Endodermal cell (in vitro differentiated cells): ENCODE measurements at places on chromosomes 6 and 20.

DNA sequence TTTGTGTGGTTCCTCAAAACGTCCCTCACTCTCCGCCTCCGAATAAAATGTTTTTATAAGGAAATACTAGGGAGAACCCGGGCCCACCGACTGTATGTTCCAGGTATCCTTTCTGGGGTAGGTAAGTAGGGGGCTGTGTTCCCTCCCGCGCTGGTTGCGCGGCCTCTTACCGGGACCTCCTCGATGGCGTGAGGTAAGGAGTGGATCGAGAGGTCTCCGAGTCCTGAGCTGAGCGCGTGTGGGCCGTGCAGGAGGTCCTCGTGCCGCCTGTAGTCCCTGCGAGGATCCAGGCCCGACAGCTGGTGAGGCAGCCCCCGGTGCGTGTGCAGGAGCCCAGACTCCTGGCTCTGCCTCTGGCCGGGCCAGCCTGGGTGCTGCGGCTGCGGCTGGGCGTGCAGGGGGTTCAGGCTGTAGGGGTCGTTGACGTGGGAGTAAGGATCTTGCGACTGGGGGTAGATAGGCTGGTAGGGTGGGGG lies 5.1 kb downstream of the TFAP2A start:
- no peak overlapping the region for H3K27ac ChIP-seq
- H3K4me3 ChIP-seq: no peak overlapping the region

DNA sequence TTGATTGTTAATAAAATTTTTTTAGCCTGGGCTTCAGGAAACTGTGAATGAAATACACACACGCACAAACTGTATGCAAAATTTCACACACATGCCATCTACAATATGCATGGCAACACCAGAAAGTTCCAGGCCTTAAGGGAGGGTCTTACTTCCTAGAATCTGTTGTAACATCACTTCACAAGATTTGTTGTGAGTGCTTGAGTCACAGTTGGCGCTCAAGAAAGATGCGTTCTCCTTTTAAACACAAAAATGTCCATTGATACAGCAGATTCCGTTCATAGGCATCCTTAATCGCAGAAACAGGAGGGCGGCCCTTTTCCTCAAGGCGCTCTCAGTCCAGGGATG lies 485 bp upstream of the RTF2 start:
- peaks cover 7% of the 10 kb centered on the region for H3K36me3 ChIP-seq
- peak overlapping the region; percentile 80 for H3K27ac ChIP-seq
- peaks cover 29% of the 10 kb centered on the region for H3K27me3 ChIP-seq
- no peaks in the 10 kb centered on the region for H3K4me1 ChIP-seq
- H3K4me3 ChIP-seq: peak overlapping the region; percentile 94
- no peak for DNase-seq

- H3K4me3 ChIP-seq: no peak overlapping the region
- no peaks in the 10 kb centered on the region for H3K4me1 ChIP-seq
- H3K27ac ChIP-seq: no peak overlapping the region
- no peaks in the 10 kb centered on the region for H3K36me3 ChIP-seq
These were observed 975.1 kb downstream of the TFAP2A start for GRCh38 chr6:9439621-9440330.

GRCh38 chr6:48826901-48827701 lies 636.0 kb downstream of the MMUT start:
- no peak overlapping the region for H3K27ac ChIP-seq
- H3K27me3 ChIP-seq: no peaks in the 10 kb centered on the region
- no peak overlapping the region for H3K4me3 ChIP-seq
- H3K4me1 ChIP-seq: no peaks in the 10 kb centered on the region
- no peak for DNase-seq

DNA sequence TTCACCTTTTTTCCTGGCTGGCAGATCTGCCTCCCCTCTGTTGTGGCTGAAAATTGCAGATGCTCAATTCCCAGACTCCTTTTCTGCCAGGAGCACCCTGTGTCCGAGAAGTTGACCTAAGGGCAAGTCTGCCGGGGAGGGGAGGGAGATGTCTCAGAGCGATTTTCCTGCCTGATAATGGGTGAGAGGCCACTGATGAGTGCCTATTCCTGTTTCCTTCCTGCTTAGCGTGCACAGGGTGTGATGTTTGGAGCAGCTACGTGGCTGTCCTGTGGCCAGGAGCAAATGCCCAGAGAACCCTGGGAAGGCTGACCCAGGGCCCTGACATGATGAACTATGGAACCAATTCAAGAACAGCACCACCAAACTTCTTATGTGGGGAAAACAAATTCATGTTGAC lies 22.5 kb downstream of the SOX4 start:
- H3K36me3 ChIP-seq: no peaks in the 10 kb centered on the region
- no peak overlapping the region for H3K4me3 ChIP-seq
- no peaks in the 10 kb centered on the region for H3K27me3 ChIP-seq

DNA sequence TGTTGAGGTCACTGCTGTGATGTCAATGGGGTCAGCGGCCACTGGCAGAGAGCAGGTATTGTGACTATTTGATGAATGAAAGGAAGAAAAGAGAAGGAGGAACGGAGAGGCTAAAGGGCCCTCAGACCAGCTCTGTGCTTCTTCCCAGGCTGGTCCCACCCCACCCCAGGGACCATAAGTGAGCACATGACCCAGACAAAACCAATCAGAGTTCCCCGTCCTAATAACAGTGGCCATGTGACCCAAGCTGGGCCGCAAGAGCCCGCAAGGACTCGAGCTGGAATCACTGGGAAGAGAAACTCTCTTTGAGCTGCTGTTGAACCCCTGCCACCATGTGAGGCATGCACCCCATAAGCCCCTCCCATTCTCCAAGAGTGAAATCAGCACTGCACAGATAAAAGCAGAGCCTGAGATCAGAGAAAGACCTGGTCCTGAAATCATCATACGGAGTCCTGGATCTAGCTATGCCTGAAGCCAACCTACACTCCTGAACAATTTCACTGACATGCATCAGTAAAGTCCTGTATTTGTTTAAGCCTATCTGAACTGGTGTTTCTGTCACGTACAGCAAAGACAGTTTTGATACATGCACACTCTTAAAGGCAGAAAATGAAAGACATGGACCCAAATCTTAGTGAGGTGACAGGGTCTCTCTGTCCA lies 90.2 kb downstream of the PREX1 start:
- H3K36me3 ChIP-seq: peaks cover 77% of the 10 kb centered on the region
- no peaks in the 10 kb centered on the region for H3K27me3 ChIP-seq
- no peak for DNase-seq
- H3K4me1 ChIP-seq: no peaks in the 10 kb centered on the region
- H3K27ac ChIP-seq: no peak overlapping the region

GRCh38 chr6:33880766-33881165 lies 77.0 kb upstream of the MLN start:
- no peak for DNase-seq
- H3K27me3 ChIP-seq: no peaks in the 10 kb centered on the region
- no peak overlapping the region for H3K4me3 ChIP-seq
- H3K36me3 ChIP-seq: no peaks in the 10 kb centered on the region
- H3K4me1 ChIP-seq: no peaks in the 10 kb centered on the region

DNA sequence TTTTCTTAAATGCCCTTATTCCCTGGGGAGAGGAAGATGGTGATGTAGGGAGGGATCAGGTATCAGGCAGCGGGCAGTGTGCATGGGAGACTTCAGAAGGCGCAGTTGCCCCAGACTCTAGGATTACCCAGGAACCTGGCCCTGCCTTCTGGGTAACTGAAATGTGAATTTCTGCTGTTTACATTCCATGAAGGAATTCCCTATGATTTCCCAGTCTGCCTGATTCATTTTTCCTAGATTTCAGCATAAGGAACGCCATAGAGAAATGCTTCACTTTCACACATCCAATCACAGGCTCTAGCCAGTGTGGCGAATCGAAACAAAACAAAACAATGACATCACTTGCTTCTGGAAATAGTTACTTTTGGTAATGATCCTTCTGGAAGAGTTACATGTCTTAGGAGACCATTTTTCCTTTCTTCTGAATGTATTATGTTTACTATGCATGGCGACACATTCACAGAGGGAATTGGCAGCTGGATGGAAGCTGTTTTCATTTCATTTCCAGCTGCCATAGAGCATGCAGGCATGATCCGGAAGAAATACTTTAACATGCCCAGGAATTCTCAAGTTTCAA lies 33.3 kb downstream of the LRP11 start:
- no peaks in the 10 kb centered on the region for H3K36me3 ChIP-seq
- H3K4me1 ChIP-seq: no peaks in the 10 kb centered on the region
- H3K27me3 ChIP-seq: no peaks in the 10 kb centered on the region
- no peak for DNase-seq
- no peak overlapping the region for H3K4me3 ChIP-seq

GRCh38 chr6:33610067-33610466 lies 11.1 kb upstream of the ITPR3 start:
- no peaks in the 10 kb centered on the region for H3K27me3 ChIP-seq
- DNase-seq: peak; percentile 55
- H3K27ac ChIP-seq: peak overlapping the region; percentile 73
- H3K4me1 ChIP-seq: peaks cover 8% of the 10 kb centered on the region
- no peaks in the 10 kb centered on the region for H3K36me3 ChIP-seq

GRCh38 chr6:123940551-123940950 lies 136.9 kb downstream of the NKAIN2 start:
- no peak for DNase-seq
- H3K36me3 ChIP-seq: no peaks in the 10 kb centered on the region
- no peak overlapping the region for H3K4me3 ChIP-seq
- no peak overlapping the region for H3K27ac ChIP-seq

- peaks cover 5% of the 10 kb centered on the region for H3K36me3 ChIP-seq
- H3K27me3 ChIP-seq: no peaks in the 10 kb centered on the region
- H3K4me3 ChIP-seq: no peak overlapping the region
- H3K27ac ChIP-seq: no peak overlapping the region
These were observed 26.0 kb downstream of the HTR1E start for GRCh38 chr6:86963352-86963751.

- H3K27me3 ChIP-seq: no peaks in the 10 kb centered on the region
- no peak overlapping the region for H3K27ac ChIP-seq
- H3K4me1 ChIP-seq: no peaks in the 10 kb centered on the region
- H3K36me3 ChIP-seq: no peaks in the 10 kb centered on the region
- no peak overlapping the region for H3K4me3 ChIP-seq
These were observed 113.0 kb downstream of the SYCP2 start for GRCh38 chr20:59820204-59821041.

- no peak overlapping the region for H3K27ac ChIP-seq
- no peak overlapping the region for H3K4me3 ChIP-seq
- DNase-seq: peak; percentile 23
- no peaks in the 10 kb centered on the region for H3K36me3 ChIP-seq
These were observed 154.2 kb downstream of the DLL1 start for GRCh38 chr6:170136541-170137175.

GRCh38 chr20:20487811-20488210 lies 119.9 kb downstream of the INSM1 start:
- DNase-seq: no peak
- peaks cover 3% of the 10 kb centered on the region for H3K36me3 ChIP-seq
- peaks cover 4% of the 10 kb centered on the region for H3K4me1 ChIP-seq
- H3K4me3 ChIP-seq: no peak overlapping the region
- H3K27me3 ChIP-seq: no peaks in the 10 kb centered on the region
- H3K27ac ChIP-seq: no peak overlapping the region

- no peak overlapping the region for H3K4me3 ChIP-seq
- DNase-seq: no peak
- no peaks in the 10 kb centered on the region for H3K27me3 ChIP-seq
- H3K27ac ChIP-seq: no peak overlapping the region
- no peaks in the 10 kb centered on the region for H3K4me1 ChIP-seq
These were observed 150.4 kb upstream of the CCN2 start for GRCh38 chr6:132101535-132101934.

DNA sequence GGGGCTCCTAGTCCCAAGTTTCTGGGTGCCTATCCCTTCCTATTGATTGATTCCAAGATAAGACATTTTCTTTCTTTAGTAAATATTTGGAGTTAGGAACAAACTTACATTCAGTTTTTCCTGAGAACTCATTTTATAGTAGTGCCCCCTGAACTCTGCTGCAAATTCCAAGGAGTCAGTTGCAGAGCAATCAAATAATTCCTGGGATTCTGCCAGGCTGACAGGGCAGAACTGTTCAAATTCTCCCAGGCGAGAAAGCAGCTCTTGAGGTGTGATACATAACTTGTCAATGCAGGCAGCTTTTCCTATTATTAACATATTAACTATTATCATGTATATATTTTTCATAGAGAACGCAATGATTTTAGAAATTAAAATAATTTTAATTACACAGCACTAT lies 15.9 kb upstream of the ZBTB24 start:
- H3K27ac ChIP-seq: no peak overlapping the region
- peaks cover 5% of the 10 kb centered on the region for H3K27me3 ChIP-seq
- DNase-seq: no peak
- H3K4me3 ChIP-seq: no peak overlapping the region

GRCh38 chr6:147974376-147974775 lies 368.3 kb upstream of the SASH1 start:
- DNase-seq: no peak
- H3K4me3 ChIP-seq: no peak overlapping the region
- no peak overlapping the region for H3K27ac ChIP-seq
- peaks cover 11% of the 10 kb centered on the region for H3K4me1 ChIP-seq
- no peaks in the 10 kb centered on the region for H3K36me3 ChIP-seq
- no peaks in the 10 kb centered on the region for H3K27me3 ChIP-seq

GRCh38 chr20:9632991-9633390 lies 118.6 kb downstream of the LAMP5 start:
- no peaks in the 10 kb centered on the region for H3K36me3 ChIP-seq
- DNase-seq: no peak
- no peaks in the 10 kb centered on the region for H3K27me3 ChIP-seq
- no peaks in the 10 kb centered on the region for H3K4me1 ChIP-seq
- H3K27ac ChIP-seq: no peak overlapping the region

- H3K27ac ChIP-seq: no peak overlapping the region
- no peak for DNase-seq
- no peak overlapping the region for H3K4me3 ChIP-seq
- H3K27me3 ChIP-seq: no peaks in the 10 kb centered on the region
- no peaks in the 10 kb centered on the region for H3K36me3 ChIP-seq
- H3K4me1 ChIP-seq: no peaks in the 10 kb centered on the region
These were observed 316.7 kb upstream of the MARCKS start for GRCh38 chr6:113540466-113540865.

GRCh38 chr6:20033697-20034407 lies 178.4 kb downstream of the MBOAT1 start:
- H3K36me3 ChIP-seq: no peaks in the 10 kb centered on the region
- peaks cover 2% of the 10 kb centered on the region for H3K4me1 ChIP-seq
- H3K4me3 ChIP-seq: no peak overlapping the region
- no peak for DNase-seq
- no peaks in the 10 kb centered on the region for H3K27me3 ChIP-seq
- H3K27ac ChIP-seq: no peak overlapping the region
